Mesendoderm (in vitro differentiated cells): ENCODE measurements at places on chromosomes 4 and X.

- no peak overlapping the region for H3K27ac ChIP-seq
- H3K27me3 ChIP-seq, result no peaks in the 10 kb centered on the region
- peaks cover 8% of the 10 kb centered on the region for H3K4me1 ChIP-seq
- DNase-seq, result no peak
- H3K36me3 ChIP-seq, result no peaks in the 10 kb centered on the region
Observed at GRCh38 chr4:110164856-110165255, 33.6 kb downstream of the ELOVL6 start.

GRCh38 chrX:147917700-147918695, 6.3 kb downstream of the FMR1 start:
- no peak overlapping the region for H3K27ac ChIP-seq
- H3K27me3 ChIP-seq, result no peaks in the 10 kb centered on the region
- no peaks in the 10 kb centered on the region for H3K36me3 ChIP-seq
- H3K4me3 ChIP-seq, result no peak overlapping the region
- no peaks in the 10 kb centered on the region for H3K4me1 ChIP-seq

DNA sequence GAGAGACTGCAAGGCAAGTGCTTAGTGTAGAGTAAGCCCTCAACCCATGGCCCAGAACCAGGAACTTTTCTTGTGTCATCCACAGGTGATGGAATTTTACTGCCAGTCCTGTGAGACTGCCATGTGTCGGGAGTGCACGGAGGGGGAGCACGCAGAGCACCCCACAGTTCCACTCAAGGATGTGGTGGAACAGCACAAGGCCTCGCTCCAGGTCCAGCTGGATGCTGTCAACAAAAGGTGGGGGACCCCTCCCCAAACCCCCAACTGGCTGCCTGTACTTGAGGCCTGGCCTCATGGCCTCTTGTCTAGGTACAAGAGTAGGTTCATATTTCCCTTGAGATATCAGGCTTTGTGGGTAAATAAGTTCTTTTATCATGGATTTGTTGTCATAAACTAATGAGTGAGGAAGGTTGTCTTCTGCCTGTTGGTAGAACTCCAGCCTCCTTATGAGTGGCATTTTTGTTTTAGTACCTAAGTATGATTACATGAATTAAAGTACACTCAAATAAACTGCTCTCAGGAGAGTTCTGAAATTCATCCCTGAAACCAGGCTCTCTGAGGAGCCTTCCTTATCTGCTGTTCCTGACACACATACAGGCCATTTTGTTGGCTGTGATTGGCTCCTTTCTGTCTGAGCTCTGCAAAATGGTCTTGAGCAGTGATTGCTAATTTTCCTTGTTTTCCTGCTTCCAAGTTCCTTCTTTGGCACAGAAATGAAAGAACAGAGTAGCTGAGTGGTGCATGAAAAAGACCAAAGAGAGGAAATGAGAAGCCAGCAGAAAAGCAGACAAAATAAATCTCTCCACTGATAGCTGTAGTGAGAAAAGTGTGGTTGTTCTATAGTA, 51.4 kb upstream of the MND1 start:
- DNase-seq, result no peak
- no peak overlapping the region for H3K4me3 ChIP-seq
- H3K27me3 ChIP-seq, result no peaks in the 10 kb centered on the region

DNA sequence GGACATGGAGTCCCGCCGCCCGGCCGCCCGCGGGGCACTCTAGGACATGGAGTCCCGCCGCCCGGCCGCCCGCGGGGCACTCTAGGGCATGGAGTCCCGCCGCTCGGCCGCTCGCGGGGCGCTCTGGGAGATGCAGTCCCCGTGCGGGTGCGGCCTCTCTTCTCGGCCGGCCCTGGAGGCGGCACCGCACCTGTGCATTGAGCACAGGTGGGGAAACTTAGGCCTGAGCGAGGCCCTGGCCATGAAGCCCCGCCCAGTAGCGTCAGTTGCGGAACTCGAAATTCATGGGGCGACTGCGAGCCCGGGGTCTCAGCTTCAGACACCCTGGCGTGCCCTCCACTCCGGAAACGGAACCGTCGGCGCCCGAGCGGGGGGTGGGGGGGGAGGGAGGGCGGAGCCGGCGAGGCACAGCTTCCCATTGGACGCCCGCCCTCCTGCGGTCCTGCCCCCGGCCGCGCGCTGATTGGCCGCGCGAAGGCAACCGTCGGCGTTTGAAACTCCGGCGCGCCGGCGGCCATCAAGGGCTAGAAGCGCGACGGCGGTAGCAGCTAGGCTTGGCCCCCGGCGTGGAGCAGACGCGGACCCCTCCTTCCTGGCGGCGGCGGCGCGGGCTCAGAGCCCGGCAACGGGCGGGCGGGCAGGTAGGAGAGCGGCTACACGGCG, at the start of the genes TACC3 and TMEM129:
Gene TACC3, plus strand, starts transcription at position 519 of the 663 bp plus-strand sequence. CDS start 1,901 bp downstream, outside the sequence.
Gene TMEM129, minus strand, starts transcription at position 321 of the 663 bp plus-strand sequence. CDS start 486 bp downstream, outside the sequence.
- H3K36me3 ChIP-seq, result peaks cover 10% of the 10 kb centered on the region
- no peaks in the 10 kb centered on the region for H3K27me3 ChIP-seq
- H3K4me3 ChIP-seq, result peak within 1 kb of the TSS; percentile 94

DNA sequence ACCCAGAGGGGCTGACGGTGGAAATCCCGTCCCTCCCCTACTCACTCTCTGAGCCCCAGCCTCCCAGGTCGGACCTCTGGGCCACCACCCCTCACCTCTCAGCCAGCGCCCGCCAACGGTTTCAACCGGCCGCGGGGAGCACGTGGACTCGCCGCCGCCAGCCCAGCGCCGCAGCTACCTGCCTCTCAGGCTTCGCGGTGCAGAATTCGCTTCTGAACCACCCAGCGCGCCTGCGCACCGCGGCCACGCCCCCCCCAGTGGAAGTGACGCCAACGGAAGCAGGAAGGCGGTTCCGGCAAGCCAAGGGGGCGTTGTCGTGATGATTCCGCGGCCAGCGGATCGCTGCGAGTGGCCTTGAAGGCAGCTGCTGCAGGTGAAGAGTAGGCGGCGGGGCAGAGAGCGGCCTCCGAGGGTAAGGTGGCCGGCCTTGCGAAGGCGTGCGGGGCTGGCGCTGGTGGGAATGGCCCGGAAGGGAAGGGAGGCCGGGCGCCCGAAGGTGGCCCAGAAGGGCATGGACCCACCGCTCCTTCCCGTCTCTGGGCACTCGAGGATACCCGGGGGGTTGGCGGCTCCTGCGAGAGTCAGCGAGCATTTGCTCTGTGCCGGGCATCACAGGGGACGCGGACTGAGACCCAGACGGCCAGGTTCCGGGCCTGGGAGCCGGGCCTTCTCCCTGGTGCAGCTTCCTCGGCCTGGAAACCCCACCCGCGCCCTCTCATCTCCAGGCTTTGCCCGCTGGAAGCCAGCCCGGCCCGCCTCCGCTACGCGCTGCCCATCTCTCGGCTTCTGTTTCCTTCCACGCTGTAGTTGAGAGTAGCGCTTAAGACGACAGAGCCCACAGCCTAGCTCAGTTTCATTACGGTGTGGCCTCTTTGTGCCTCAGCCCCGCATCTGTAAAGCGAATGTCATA, at the start of the genes LYAR and ZBTB49:
Gene LYAR, minus strand, starts transcription at position 214 of the 910 bp plus-strand sequence. CDS start 6,412 bp downstream, outside the sequence.
Gene ZBTB49, plus strand, starts transcription at position 311 of the 910 bp plus-strand sequence. CDS start 9,695 bp downstream, outside the sequence.
- H3K4me3 ChIP-seq, result peak within 1 kb of the TSS; percentile 83
- peaks cover 3% of the 10 kb centered on the region for H3K36me3 ChIP-seq

DNA sequence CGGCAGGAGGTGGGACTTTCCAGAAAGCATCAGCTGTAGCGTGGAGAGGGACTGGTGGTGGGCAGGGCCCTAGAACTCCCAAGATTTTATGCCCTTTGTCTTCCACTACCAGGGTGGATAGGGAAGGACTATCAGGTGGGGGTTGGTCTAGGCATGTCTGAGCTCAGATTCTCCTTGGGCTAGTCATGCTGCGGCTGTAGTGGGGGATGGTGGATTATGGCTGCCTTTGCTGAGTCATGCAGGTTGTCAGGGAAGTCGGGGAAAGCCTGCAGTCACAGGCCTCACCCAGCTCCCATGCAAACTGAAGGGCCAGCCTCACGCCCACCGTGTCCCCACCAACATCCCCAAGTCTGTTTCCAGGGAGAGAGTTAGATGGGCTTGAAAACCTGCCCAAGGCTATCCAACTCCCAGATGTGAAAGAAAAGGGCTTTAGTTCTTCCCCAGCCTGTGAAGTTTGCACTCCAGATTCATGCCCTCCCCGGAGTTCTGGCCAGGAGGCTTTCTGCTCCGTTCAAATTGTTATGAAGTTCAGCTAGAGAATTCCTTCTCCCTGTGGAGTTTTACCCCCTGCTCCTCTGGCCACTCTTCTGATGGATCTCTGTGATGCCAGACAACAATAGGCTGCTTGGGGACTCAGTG, 13.4 kb upstream of the MEPE start:
- H3K27me3 ChIP-seq, result no peaks in the 10 kb centered on the region
- H3K36me3 ChIP-seq, result no peaks in the 10 kb centered on the region
- H3K4me1 ChIP-seq, result no peaks in the 10 kb centered on the region

DNA sequence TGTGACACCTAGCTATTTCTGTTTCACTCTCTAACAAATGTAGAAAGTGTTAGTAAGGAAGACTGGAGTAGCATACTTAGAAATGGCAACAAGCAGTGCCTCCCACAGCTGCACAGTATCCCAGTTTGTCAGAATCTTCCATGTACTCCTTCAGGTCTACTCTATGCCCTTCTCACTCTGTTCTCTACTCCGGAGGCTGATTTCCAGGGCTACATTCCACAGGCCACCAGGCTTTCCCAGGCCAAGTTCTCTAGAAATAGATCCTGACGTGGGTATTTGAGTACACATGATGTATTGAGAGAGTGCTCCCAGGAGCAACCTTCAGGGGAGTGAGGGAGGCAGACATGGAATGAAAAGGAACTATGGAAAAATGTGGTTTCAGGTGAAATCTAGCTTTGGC, 177.3 kb upstream of the GK2 start:
- H3K27me3 ChIP-seq, result no peaks in the 10 kb centered on the region
- no peaks in the 10 kb centered on the region for H3K36me3 ChIP-seq
- H3K27ac ChIP-seq, result no peak overlapping the region
- no peak for DNase-seq
- no peaks in the 10 kb centered on the region for H3K4me1 ChIP-seq

DNA sequence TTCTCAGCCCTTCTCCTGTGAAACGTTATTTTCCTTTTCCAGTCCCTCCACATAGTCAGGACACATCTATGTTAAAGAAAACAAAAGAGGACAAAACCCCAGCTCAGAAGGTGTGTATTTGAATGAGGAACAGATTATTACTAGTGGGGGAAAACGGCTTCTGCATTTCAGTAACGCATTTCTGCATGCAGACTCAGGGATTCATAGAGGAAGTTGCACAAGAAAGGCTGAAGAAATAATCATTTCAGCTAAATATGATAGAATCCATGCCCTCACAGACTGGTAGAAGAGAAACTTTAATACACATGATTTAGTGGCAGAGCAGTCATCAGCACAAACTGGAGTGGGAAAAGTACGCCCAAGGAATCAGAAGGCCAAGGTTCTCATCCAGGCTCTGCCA, 270.8 kb upstream of the FGF13 start:
- no peak overlapping the region for H3K27ac ChIP-seq
- no peaks in the 10 kb centered on the region for H3K27me3 ChIP-seq
- no peaks in the 10 kb centered on the region for H3K36me3 ChIP-seq
- H3K4me3 ChIP-seq, result no peak overlapping the region
